SK-N-DZ (cell line): ENCODE measurements at places on chromosomes 4 and X.
A peak's percentile ranks its signal among the peaks of the same experiment; 100 is the strongest.

GRCh38 chrX:130933358-130933757 is 30.3 kb upstream of the ENOX2 start:
- DNase-seq = no peak

DNA sequence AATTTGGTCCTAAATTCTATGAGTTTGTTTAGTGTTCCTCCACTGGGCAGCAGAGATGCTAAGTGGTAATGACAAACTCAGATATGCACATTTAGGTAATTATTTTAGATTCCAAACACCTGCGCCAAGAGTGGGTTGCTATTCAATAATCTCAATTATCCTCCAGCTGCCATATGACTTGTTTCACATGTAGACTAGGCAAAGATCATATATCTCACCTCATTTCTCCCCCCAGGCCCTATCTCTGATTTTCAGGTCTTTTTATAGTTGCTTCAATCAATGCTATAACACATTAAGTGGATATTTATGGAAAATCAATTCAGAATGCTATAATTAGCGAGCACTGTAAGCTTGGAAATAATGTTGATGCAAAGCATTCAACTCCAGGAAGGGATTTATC is 217.6 kb downstream of the KCTD8 start:
- peak; percentile 9 for DNase-seq

DNA sequence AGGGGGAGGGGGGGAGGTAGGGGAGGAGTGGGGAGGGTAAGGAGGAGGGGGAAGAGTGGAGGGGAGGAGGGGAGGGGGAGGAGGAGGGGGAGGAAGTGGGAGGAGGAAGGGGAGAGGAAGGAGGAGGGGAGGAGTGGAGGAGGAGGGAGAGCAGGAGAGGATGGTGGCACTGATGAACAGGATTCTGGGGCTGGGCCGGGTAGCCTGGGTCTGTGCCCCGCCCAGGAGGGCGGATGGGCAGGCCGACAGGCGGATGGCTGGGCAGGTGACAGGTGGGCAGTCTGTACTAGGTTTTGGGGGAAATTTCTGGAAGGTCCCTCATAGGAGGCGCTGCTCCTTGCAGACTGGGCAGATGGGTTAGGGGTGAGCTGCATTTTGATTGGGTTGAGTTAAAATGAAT is 66.0 kb upstream of the ADRA2C start:
- no peak for DNase-seq

- DNase-seq = no peak
Measured at GRCh38 chr4:123632693-123633030, 236.1 kb downstream of the SPRY1 start.

DNA sequence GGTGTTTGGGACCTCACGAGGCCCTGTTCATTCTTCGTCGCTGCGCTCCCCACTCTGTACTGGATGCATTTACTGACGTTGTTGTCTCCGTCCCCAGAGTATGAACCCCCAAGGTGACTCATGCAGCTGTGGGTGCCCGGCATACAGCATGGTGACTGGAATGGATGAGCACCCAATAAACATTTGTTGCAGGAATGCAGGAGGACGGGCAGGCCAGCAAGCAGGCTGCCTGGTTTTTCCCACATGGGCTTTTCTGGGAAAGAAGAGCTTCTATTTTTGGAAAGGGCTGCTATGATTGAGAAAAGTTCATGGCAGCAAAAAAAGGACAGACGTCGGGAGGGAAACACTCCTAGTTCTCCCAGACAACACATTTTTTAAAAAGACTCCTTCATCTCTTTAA is 893 bp upstream of the SOD3 start:
- no peak for DNase-seq
